ENCODE measurements at places on chromosomes 11 and 22. TPM values are rescaled to one million over a fixed set of nuclear protein-coding genes. Genes with fewer than 3 reads are reported as not detected.
A peak's percentile ranks its signal among the peaks of the same experiment; 100 is the strongest.

DNA sequence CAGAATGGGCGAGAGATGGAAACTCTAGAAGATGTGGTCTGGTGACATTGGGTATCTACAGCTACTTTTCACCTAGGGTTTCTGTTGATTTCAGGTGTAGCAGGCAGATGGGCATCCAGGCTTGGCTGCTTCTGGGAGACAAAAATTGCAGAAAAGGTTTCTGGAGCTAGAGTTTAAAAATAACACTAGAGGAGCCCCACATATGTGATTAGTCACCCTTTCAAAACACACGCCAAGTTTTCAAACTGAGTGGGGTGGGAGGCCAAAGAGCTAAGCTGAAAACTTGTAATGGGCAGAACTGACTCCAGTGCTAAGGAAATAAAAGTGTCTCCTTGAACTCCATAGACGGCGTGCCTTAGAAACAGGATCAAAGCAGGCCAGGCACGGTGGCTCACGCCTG lies 80.8 kb downstream of the GRK3 start:
- no peak for DNase-seq

GRCh38 chr11:77276271-77276670 lies 25.2 kb downstream of the GDPD4 start:
- DNase-seq = no peak

The INSC gene
- polyA plus RNA-seq = 0.10 TPM

The SYT13 gene
- not detected for polyA plus RNA-seq

DNA sequence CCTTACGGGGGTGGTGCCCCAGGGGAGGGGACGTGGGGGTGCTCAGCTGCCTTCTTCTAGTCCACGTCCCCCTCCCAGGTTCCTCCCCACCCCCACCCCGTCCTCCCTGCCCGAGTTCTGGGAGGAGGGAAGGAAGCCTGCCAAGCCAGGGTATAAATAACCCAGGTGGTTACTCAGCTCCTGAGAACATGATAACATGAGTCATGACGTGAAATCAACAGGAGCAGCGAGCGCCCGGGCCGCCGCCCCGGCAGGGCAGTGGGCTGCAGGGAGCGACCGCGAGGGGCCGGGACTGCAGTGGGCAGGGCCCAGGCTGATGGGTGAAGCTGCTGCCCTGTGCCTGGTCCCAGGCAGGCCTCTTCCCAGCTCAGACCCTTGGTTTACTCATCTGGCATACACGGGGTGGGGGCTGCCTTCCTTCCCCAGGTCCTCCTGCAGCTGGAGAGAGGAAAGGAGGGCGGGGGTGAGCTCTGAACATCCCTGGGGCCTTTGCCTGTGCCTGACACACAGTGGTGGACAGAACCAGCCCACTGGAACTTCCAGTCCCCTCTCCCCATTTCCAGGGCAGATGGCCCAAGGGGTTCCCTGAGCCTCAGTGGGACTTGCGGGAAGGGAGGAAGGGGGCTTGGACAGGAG lies 8.8 kb upstream of the PDGFB start:
- peak; percentile 88 for DNase-seq

GRCh38 chr11:105829084-105829483 lies 193.0 kb downstream of the MSANTD4 start:
- DNase-seq = no peak

GRCh38 chr11:57269571-57270021 lies 32.5 kb upstream of the APLNR start:
- DNase-seq = no peak

The ARHGAP20 gene
- polyA plus RNA-seq = not detected

GRCh38 chr11:31856248-31856647 lies 45.1 kb upstream of the PAX6 start:
- peak; percentile 32 for DNase-seq

The SCGB1A1 gene
- not detected for polyA plus RNA-seq

The MADD gene
- polyA plus RNA-seq = 7.7 TPM

GRCh38 chr11:80937842-80938241 lies 1497.0 kb upstream of the TENM4 start:
- DNase-seq = peak; percentile 20

GRCh38 chr22:20799449-20799848 lies 25.5 kb downstream of the SERPIND1 start:
- no peak for DNase-seq

The MIOX gene
- polyA plus RNA-seq = not detected

All from foreskin keratinocyte (primary cell).